ENCODE measurements at places on chromosomes 4 and X.
A peak's percentile ranks its signal among the peaks of the same experiment; 100 is the strongest.

DNA sequence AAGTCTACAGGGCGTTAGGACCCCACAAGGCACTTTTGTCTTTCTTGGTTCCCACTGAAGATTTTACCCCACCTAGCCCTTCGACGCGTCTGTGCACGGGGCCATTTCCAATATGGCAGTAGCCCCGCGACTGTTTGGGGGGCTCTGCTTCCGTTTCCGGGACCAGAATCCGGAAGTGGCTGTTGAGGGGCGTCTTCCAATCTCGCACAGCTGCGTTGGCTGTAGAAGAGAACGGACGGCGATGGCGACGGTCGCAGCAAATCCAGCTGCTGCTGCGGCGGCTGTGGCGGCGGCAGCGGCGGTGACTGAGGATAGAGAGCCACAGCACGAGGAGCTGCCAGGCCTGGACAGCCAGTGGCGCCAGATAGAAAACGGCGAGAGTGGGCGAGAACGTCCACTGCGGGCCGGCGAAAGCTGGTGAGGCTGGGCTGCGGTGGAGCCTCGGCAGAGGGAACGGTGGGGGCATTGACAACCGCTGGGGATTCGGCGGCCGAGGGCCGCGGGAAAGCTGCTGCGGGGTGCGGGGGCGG lies at the start of gene USP11:
Gene USP11 (plus strand): TSS at position 207 of the 530 bp plus-strand sequence. CDS start 35 bp downstream, at position 242.
- DNase-seq, result peak; percentile 78

GRCh38 chr4:108560616-108561015 lies 59.8 kb upstream of the RPL34 start:
- DNase-seq, result peak; percentile 72

- no peak for DNase-seq
Observed at GRCh38 chr4:182449930-182450439, 206.8 kb downstream of the TENM3 start.

- DNase-seq, result no peak
Observed at GRCh38 chr4:23006756-23007155, 314.0 kb downstream of the GBA3 start.

DNA sequence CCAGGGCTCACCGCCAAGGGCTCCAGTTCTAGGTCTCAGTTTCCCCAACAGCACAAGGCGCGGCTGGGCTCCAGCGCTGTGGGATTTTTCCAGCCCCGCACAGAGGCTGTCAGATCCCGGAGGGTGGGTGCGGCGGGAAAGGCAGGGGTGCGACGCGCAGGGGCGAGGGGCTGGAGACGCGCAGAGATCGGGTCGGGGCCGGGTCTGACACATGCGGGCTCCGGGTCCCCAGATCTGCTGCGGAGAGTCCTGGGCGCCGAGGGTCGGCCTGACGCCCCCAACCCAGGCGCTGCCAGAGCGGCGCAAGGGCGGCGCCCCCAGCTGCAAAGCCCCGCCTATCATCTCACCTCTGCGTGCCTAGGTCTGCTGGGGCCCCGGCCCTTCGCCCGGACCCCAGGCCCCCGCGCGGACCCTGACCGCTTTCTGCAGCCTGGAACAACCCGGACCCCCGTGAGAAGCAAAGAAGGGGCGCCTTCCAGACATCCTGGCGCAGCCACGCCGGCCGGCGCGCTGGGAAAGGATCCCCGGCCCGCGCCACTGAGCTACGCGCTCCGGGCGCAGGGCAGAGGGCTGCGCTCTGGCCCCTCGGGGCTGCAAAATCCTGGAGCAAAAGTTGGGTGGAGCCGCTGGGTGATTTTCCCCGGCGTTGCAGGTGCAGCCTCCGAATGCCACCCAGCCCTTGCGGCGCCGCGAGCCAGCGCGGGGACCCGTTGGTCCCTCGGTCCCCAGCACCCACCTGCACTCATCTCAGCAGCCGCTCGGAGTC lies 486 bp downstream of the ABLIM2 start:
- DNase-seq, result no peak

- no peak for DNase-seq
Observed at GRCh38 chr4:62210486-62210885, 1010.4 kb downstream of the ADGRL3 start.

- no peak for DNase-seq
Observed at GRCh38 chr4:56139241-56139827, 190.6 kb downstream of the CEP135 start.

DNA sequence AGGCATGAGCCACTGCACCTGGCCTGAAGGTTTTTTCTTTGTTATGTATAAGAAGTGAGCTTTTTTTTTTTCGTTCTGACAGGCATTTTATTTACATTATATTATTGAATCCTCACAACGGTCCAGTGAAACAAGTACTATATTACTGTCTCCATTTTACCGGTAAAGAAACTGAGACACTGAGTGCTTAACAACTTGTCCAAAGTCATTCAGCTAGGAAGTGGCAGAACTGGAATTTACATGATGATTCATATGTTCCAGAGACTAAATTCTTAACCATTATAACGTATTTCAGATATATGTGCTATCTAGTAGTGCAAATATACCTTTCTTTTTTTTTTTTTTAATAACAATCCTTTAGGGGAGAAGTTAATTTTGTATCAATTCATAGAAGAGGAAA lies 18.4 kb upstream of the SLC6A14 start:
- no peak for DNase-seq

- no peak for DNase-seq
Observed at GRCh38 chr4:170007113-170007512, 19.1 kb downstream of the MFAP3L start.

DNA sequence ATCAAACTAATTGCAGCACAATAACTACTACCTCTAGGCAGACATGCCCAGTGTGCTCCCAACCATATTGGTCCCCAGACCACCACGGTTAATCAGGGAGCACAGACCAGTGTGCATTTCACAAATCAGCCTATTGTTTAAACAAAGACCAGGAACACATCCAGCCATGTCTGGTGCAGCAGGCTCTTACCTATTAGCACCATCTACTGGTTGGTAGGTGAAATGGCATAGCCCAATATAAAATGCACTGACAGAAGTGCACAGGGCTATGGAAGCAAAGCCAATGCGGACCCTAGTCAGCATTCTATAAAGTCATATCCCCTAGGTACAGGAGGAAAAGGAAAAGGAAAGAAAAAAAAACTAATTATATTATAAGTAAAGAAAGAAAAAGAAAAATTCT lies 15.5 kb upstream of the CYLC1 start:
- peak; percentile 17 for DNase-seq

DNA sequence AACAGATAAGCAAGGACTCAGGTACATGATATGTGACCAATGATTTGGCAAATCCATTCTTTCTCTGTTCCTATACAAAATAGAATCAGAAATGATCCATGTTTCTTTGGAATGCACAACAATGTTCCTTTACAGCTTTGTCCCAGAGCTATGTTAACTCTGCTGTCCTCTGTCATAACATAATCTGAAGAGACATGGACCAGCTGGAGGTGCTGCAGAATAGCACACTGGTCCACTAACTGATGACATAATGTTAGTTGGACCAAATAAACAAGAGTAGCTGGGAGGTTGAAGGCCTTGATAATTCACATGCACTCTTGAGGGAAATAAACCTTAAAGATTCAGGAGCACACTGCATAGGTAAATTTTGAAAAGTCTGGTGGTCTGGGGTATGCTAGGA lies 23.0 kb upstream of the DHX15 start:
- DNase-seq, result peak; percentile 76

DNA sequence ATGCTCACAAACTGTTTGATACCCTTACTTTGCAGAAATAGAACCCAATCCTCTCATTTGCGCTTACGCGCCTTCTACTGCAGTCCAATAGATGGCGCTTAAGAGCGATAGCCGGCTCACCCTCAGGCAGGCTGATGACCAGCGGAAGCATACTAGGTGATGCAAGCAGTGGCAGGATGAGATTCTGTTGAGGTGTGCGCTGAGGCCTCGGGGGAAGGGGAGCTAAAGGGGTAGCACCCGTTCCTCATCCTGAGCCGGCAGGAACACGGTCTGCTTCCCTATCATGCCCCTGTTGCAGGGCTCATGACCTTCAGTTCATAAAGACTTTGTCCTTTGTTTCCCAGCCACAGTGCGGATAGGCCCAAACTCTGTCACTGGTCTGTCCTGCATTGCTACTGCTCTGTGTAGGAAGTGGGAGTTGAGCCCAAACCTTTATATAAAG lies 628.9 kb downstream of the TLL1 start:
- DNase-seq, result peak; percentile 30

DNA sequence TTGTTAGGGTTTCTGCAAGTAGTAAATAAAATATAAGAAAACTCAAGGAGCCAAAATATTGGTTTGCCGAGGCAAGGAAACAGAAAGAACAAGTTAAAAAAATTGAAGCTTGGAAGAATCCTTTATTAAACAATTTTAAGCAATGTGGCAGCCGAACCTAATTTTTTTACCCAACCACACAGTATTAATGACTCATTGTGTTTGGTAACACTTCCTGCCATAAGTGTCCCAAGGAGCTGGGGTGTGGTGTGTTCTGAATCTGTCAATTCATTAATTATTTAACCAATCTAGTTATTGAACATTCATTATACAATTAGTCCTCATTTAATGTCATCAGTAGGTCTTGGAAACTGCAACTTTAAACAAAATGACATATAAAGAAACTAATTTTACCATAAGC lies 19.3 kb upstream of the CPE start:
- DNase-seq, result no peak

GRCh38 chr4:179836179-179837075 lies 2394.2 kb upstream of the AGA start:
- no peak for DNase-seq

- DNase-seq, result no peak
Observed at GRCh38 chrX:38649221-38649620, 87.9 kb downstream of the TSPAN7 start.

DNA sequence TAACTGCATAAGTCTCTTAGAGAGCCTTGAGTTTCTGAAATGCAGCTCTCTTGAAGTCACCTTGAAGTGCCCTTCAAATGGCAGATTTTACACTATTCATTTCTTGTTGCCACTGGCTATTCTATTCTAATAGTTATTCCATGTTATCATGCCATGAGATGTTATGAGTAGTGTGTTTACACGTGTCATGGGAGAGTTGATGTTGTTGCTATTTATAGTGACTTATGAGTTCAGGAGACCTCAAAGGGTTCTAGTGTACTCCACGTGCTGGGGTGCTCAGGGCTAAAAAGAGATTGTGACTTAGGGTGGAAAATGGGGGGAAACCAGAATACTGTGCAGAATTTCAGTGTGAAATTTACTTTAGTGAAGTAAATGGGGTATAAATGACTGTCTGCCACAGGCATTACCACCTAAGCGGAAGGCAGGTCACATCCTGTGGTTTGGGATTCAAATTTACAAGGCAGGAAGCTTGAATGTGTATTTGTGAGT lies 77.1 kb upstream of the SLC4A4 start:
- no peak for DNase-seq

- no peak for DNase-seq
Observed at GRCh38 chr4:26952891-26953290, 92.2 kb downstream of the STIM2 start.
